Ascending aorta (tissue), 2 donors: ENCODE measurements at places on chromosomes 6 and 20.

DNA sequence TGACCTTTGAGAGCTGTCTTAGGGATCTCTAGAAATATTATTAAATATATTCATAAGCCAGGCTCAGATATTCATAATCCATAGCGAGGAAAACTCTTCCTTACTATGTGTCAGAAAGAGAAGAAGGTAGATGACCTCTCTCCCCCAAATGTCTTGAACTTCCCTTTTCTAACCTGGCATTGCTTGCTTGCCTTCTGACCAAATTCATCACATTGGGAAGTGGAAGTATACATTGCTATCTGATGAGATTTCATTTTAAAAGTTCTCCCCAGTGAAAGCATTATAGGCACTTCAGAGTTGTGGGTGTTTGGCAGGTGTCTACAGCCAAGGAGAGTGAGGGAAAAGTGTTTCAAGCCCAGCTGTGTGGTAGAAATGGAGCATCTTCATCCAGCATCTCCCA is 197.3 kb downstream of the ZFAND3 start:
- no peak for DNase-seq

GRCh38 chr6:160285541-160286105 is 27.0 kb upstream of the SLC22A2 start:
- DNase-seq: no peak

DNA sequence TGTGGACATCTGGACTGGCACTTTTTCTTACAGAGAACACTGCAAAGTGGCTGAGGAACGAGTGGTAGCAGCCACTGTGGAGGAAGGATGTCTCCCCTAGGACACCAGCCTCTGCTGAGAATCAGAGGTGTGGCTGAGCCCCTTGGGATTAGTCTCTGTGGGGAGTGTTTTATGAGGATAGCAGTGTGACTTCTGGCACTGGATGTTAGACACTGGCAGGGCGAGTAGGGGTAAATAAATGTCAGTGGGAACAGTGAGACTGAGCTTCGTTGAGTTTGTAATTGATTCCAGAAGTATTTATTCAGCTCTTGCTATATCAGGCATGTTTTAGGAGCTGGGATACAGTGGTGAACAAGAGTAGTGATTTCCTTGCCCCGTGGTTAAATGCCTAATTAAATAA is 124.0 kb downstream of the JARID2 start:
- DNase-seq: no peak

DNA sequence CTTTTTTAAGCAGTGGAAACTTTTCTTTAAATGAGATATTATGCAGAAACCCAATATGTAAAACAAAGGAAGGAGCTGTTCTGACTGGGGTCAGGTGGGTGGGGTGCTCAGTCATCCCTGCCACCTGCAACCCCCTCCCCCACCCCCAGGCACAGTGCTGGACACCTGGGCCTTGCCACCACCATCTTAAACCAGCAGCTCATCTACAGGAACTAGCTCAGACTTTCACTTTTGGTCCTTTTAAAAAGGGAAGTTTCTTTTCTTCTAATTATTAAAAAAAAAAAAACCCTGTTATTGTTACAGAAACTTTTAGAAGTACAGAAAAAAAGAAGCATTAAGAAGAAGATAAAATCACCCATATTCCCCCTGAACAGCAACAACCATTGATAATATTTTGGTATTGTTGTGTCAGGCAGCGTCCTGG is 37.1 kb downstream of the PPP1R16B start:
- DNase-seq: no peak

GRCh38 chr6:168119539-168119938 is 40.5 kb upstream of the FRMD1 start:
- DNase-seq: no peak

GRCh38 chr20:19626896-19627295 is 131.2 kb upstream of the RIN2 start:
- DNase-seq: no peak

- DNase-seq: no peak
These were observed 378.8 kb downstream of the CENPW start for GRCh38 chr6:126718600-126719327.

GRCh38 chr20:59032713-59033059 is 551 bp upstream of the ATP5F1E start:
- no peak for DNase-seq

GRCh38 chr6:158807515-158808441 is 11.4 kb downstream of the EZR start:
- DNase-seq: peak; percentile 47

DNA sequence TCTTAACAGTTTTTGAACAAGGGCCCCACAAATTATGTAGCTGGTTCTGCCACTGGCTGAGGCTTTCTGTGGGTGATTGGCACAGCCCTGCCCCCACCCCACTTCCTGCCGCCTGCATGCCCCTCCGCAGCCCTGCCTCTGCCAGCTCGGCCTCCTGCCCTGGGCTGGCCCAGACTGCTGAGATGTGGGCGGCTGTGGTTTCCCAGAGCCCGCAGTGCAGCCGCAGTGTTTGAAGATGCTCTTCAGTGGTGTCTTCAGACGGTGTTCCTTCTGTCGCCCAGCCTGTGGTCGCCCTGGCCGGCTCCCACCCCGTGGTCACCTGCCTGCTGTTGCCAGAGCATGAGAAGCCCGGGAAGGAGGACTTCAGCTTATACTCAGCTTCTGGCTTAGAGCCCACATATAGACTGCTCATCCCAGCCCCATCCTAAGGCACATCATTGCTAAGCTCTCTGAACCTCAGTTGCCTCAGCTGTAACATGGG is 154.3 kb downstream of the VEGFA start:
- no peak for DNase-seq

GRCh38 chr6:157768863-157769551 is 54.0 kb upstream of the SNX9 start:
- DNase-seq: no peak

GRCh38 chr6:14727494-14728395 is 518.1 kb upstream of the JARID2 start:
- no peak for DNase-seq

- no peak for DNase-seq
These were observed at the start of gene VGLL2 for GRCh38 chr6:117265410-117266256. Gene VGLL2 (plus strand): TSS chr6:117265558. CDS start chr6:117265764, 206 bp downstream.
